ENCODE measurements at places on chromosomes 2 and 18.
A peak's percentile ranks its signal among the peaks of the same experiment; 100 is the strongest.

GRCh38 chr18:41655074-41655473, 300.0 kb upstream of the PIK3C3 start:
- no peak for DNase-seq

- no peak for DNase-seq
These were observed 3.8 kb upstream of the LPIN2 start for GRCh38 chr18:3016585-3017297.

- no peak for DNase-seq
These were observed 74.9 kb downstream of the TDRD15 start for GRCh38 chr2:21198637-21199036.

- no peak for DNase-seq
These were observed 128.0 kb upstream of the ALPP start for GRCh38 chr2:232250246-232251175.

DNA sequence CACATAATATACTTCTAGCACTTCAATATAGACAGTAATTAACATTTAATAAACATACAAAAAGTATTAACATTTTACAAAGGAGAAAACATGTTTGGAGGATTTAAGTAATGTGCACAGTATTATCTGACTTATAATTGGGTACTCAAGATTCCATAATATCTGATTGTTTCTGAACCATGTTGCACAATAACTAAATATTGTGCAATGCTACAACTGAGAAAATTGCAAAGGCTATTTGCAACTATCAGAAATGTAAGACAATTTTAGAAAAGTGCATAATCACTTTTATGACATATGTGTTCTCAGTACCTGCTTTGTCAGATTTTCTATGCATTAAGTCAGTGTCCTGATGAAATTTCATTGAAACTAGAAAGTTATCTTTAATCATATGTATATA, 934.6 kb downstream of the SOCS6 start:
- DNase-seq = no peak

DNA sequence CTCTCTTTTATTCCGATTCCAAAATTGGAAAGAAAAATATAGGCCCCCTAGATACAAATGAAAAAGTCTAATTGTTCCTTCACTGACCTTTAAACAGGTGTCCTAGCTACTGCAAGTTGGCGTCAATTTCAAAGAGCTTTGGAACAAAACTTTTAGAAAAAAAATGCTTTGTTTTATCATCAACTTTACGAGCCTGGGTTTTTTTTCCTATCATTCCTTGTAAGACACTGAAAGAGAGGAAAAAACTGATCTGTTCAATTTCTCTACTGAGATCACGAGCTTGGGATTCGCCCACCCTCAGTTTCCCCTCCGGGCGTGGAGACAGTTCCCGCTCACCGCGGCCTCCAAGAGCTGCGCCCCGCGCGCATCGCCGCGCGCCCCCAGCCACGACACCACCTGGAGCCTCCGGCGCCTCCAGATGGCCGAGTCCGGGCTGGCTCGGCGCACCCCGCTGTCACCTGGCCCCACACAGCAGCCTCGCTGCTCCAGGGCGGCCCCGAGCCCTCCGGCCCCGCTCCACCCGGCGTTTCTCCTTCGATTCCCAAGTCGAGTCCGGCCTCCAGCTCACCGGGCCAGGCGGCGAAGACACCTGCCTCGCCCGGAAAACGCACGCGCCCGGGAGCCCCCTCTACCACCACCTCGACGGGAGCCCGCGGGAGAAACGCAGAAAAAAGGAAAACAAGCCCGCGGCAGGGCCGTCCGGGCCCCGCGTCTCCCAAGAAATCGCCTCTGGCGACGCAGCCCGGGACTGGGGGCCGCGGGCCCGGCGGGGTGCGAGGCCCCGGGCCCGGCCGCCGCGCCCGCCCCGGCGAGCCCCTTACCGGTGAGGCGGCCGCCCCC, 656 bp downstream of the TBC1D8 start:
- DNase-seq = peak; percentile 23

DNA sequence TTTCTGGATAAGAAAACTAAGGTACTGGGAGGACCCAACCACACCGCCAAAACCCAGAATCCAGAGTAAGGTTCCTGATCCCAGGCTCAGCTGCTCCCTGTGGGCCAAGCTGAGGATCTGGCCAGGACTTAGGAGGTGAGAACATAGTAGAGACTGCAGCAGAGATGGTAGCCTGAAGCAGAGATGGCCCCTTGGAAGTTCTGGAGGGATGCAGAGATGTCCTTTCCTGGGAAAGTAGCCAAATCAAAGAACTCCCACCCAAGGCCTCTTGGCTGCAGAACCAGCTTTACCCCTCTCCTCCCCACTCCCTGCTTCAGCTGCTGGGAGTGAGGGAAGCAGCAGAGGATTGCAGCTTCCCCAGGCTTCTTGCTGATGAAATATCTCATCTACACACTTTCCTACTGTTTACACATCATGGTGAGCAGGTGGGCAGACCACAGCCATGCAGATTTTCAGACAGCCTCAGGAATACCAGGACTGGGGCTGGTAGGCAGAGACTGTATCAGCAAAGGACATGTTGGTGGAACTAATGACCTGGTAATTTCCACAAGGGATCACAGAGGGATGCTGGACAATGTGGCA, 32.7 kb downstream of the TMEM17 start:
- DNase-seq = no peak

GRCh38 chr2:11342551-11343367, 1.7 kb downstream of the ROCK2 start:
- peak; percentile 58 for DNase-seq

DNA sequence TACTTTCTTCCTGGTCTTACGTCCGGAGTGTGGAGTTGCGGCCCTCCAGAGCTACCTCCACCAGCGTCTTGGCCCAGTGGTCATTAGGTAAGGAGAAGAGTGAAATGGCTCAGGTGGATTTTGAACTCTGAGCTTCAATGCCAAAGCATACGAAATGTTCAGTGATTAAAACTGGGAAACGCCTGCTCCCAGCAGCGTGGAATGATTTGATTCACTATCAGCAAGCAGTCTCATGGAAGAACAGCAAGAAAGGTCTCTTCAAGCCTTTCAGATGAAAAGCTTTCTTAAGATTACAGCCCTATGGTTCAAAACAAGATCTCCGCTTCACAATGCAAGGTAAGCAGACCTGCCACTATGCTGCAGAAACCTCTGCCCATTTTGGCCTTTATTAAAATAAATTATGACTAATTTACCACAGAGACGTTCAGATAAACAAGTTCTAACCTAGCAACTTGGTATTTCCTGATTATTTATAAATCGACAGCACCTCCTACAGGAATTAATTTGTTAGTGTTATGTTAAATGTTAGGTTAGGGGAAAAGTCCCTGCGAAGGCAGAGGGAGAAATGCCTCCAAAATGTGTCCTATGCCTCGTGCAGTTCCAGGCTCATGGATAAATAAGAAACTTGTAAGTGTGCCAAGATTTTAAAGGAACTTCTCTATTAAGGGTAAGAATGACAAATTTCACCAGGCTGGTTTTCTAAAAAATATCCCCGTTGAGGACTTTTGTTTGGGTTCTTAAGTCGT, 10.1 kb downstream of the SP9 start:
- DNase-seq = peak; percentile 54

Data from AG08395 (cell line).